ENCODE measurements at places on chromosomes 7 and 10. TPM values are rescaled to one million over a fixed set of nuclear protein-coding genes. Genes with fewer than 3 reads are reported as not detected.
A peak's percentile ranks its signal among the peaks of the same experiment; 100 is the strongest.

GRCh38 chr10:28897617-28898464 is 220.5 kb downstream of the BAMBI start:
- DNase-seq: peak; percentile 86
- H3K27me3 ChIP-seq: no peaks in the 10 kb centered on the region
- H3K4me3 ChIP-seq: no peak overlapping the region
- peak overlapping the region; percentile 59 for H3K27ac ChIP-seq
- no peaks in the 10 kb centered on the region for H3K36me3 ChIP-seq

DNA sequence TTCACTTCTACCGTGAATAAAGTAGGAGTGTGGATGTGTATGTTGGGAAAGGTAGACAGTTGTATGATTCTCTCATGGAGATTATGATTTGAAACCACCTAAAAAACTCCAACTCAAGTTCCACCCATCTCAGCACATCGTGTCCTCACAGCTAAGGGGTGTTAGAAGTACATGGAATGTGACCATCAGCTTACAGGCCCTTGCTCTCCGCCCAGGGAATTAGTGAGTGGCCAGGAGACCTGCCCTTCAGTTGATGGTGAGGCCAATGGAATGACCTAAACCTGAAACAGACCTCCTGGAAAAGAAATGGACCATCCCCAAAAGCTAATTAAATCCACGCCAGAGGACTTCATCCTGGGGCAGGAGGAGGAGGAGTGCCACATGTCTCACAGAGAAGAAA is 2.1 kb upstream of the WNT2 start:
- H3K27ac ChIP-seq: no peak overlapping the region
- no peaks in the 10 kb centered on the region for H3K36me3 ChIP-seq
- peaks cover 86% of the 10 kb centered on the region for H3K27me3 ChIP-seq
- H3K4me3 ChIP-seq: peak overlapping the region; percentile 49
- H3K4me1 ChIP-seq: peaks cover 8% of the 10 kb centered on the region
- DNase-seq: peak; percentile 17

- H3K4me3 ChIP-seq: no peak overlapping the region
- peaks cover 9% of the 10 kb centered on the region for H3K27me3 ChIP-seq
- no peak for DNase-seq
- no peaks in the 10 kb centered on the region for H3K36me3 ChIP-seq
- no peaks in the 10 kb centered on the region for H3K4me1 ChIP-seq
- no peak overlapping the region for H3K27ac ChIP-seq
Measured at GRCh38 chr10:132706701-132707100, 79.2 kb downstream of the NKX6-2 start.

DNA sequence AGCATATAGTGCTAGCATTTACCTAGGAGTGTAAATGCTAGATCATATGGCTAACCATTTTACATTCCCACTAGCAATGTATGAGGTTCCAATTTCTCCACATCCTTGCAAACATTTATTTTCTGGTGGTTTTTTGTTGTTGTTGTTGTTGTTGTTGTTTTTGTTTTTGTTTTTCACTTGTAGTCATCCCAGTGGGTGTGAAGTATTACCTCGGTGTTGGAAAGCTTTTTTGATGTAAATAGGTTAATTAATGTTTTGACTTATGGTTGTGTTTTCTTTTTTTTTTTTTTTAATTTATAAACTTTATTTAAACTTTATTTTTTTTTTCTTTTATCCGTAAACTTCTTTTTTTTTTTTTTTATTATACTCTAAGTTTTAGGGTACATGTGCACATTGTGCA is 15.3 kb upstream of the TSGA13 start:
- H3K4me1 ChIP-seq: no peaks in the 10 kb centered on the region
- H3K36me3 ChIP-seq: no peaks in the 10 kb centered on the region
- H3K27ac ChIP-seq: no peak overlapping the region
- no peak overlapping the region for H3K4me3 ChIP-seq
- H3K27me3 ChIP-seq: no peaks in the 10 kb centered on the region

Gene CPVL
- 56.6 TPM for total RNA-seq

Gene LRRD1
- not detected for total RNA-seq
